ENCODE measurements at places on chromosomes 1 and 21.
A peak's percentile ranks its signal among the peaks of the same experiment; 100 is the strongest.

GRCh38 chr1:230079199-230080024 is 12.4 kb downstream of the GALNT2 start:
- DNase-seq, result no peak

GRCh38 chr1:182968151-182968741 is 15.3 kb upstream of the SHCBP1L start:
- DNase-seq, result no peak

GRCh38 chr21:41008974-41009373 is 159.0 kb upstream of the BACE2 start:
- DNase-seq, result no peak

DNA sequence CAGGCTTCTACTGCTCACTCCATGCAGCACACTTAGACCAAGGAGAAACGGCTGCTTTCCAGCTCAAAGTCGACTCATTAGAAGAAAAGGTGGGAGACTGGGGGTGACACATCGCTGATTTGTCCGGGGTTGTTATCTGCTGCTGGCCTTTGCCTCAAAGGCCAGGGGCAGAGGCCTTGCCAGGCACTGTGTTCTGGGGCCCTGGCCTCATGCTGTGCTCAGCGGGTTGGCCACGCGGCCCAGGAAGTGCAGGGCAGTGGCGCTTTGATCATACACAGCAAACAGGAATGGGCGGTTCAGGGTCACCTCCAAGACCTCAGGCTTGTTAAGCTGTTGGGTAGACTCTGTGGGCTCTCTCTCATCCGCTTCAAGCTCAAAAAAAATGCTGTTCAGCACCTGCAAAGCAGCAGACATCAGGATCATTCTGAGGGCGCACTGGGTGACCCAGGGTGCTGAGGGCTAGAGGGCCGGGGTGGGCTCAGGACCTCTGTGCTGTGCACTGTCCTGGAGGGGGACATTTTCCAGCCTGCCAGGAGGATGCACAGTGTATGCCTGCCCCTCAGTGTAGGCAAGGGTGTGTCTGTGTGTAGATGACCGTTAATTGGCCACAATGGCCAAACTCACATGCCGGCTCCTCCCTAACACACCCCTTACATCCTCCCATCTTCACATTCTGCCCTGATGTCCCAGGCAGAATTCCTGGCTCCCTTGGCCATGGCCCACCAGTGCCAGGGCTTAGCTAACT is 10.8 kb downstream of the AGT start:
- DNase-seq, result no peak

DNA sequence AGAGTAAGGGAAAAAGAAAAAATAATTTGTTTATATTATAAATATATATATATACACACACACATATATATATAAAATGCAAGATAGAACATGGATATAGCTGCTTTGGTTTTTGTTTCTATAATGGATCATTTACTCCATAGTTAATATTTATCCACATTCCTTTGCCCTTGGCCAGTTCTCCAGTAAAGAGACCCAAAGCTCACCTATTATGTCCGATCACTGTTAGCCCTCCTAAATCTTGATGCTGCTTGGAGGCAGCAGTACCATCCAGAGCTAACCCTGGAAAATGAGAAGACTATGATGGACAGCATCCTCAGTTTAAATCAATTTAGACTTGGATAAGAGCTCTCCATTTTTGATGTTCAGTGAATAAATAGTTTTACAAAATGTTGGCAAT is 407.7 kb downstream of the PLPP3 start:
- no peak for DNase-seq

GRCh38 chr1:220926146-220926545 is 46.9 kb downstream of the HLX start:
- no peak for DNase-seq

- DNase-seq, result no peak
Observed at GRCh38 chr1:67610450-67610849, 74.6 kb upstream of the GADD45A start.

- no peak for DNase-seq
Observed at GRCh38 chr1:241022366-241022765, 334.6 kb downstream of the RGS7 start.

DNA sequence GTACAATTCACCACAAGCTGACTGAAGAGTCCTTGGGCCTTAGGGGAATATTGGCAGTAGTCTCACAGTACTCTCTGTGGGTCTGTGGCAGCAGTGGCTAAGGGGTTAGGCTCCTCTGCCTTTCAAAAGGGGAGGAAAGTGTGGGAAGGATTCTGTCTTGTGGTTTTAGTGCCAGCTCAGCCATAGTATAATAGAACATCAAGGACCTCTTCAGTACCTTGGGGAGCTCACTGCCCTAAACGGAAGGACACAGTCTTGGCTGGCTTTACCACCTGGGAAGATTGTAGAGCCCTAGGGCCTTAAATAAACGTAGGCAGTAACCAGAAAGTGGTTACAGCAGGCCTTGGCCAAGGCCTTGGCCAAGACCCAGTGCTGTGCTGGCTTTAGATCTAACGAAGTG is 265.7 kb downstream of the COL11A1 start:
- DNase-seq, result no peak

GRCh38 chr1:163196449-163196787 is 6.3 kb downstream of the RGS5 start:
- no peak for DNase-seq

DNA sequence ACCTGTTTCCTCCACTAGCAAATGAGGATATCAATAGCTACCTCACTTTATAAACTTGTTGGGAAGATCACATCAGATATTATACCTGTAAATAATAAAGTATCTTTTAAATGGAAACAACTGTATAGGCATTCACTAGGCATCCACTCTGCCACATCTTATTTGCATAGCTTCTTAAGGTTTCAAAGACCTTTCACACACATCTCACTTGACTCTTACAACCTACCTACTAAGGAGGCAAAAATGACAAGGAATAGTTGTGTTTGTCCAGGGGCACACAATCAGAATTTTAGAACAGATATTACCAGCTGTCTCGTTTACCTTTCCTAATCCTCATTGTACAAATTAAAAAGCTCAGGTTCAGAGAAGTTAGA is 51.5 kb downstream of the VANGL2 start:
- no peak for DNase-seq

DNA sequence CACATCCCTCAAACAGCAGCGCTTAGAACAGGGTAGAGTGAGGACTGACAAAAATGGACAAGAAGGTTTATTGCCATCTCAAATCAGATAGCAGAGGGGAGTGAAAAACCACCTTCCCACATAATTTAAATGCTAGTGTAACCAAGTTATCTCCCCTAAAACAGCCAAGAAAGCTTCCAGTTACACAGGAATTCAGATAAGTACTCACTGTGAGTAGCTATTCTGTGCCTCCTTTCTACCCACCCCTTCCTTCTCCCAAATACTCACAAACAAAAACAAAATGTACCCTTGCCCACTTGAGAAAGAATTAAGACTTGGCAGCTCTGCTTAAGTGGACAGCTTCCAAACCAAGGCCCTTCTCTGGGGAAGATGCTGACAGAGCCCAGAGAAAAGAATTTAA is 9.1 kb downstream of the OTUD7B start:
- no peak for DNase-seq

DNA sequence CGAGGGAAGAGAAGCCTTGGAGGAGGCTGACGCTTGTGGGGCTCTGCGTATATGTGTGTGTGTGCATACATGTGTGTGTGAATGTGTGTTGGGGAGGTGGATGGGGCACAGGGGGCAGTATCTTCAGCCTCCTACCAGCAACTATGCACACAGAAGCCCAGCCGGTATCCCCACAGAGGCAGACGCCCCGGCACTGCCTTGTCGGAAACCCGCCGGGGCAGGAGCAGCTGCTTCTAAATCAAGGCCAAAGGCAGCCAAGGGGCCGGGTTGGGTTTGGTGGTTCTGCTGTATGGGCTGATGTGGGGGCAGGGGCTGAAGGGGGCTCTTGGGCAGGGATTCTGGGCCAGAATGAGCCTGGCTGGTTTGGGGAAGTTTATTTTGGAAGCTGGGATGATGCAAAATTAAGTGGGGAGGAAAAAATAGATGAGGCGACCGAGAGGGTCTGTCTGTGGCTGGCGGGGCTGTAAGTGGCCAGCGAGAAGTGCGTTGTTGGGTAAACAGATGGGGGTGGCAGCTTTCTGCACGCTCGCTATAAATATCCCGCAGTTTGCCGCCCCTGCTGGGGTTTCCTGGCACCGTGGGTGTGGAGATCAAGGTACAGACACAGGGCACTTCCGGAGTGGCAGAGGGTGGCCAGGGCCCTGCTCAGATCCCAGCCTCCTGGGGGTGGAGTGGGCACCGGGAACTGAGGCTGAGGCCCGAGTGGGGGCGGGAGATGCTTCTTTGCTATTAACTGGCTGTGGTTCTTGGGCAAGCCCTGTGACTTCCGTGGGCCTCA is 11.0 kb upstream of the WNT4 start:
- no peak for DNase-seq

GRCh38 chr1:70038025-70038424 is 167.4 kb downstream of the LRRC40 start:
- DNase-seq, result no peak

GRCh38 chr21:37878946-37879660 is 37.2 kb downstream of the KCNJ6 start:
- no peak for DNase-seq

DNA sequence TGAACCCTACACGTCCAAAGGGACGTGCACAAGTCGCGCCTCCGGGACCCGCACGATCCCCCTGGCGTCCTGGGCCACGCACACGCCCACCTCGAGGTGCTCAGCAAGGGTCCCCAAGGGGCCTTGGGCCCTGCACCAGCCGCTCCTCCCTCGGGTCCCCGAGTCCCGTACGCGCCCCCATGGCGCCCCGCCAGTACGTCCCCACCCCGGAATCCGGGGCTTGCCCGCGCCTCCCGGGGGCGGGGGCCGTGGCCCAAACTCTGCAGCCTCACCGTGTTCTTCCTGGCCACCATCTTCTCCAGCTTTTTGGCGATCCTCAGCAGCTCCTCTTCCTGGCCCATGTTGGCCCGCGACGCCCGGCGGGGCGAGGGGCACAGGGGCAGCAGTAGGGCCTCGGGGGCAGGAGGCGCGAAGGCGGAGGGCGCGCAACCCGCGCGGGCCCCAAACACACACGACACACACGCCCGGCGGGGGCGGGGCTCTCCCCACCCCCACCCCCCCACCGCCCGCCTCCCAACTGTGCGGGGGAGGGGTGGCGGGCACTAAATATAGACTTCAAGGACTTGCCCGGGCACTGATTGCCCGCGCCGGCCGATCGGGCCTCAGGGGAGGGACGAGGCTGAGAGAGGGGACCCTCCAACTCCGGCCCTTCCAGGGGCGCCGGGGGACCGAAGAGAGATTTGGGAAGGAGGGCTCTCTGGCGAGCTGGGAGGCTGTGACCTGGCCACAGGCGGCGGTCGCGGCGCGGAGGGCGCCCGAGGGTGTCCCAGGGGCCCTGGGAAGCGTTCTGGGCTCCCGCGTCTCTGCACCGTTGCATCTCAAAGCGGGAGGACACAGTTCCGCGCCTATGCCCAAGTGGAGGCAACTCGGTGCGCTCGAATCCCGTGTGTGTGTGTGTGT is at the start of gene TCEA3:
TCEA3 (minus strand) TSS at position 456 of the 900 bp plus-strand sequence; CDS start at position 341, 115 bp downstream.
- DNase-seq, result no peak

DNA sequence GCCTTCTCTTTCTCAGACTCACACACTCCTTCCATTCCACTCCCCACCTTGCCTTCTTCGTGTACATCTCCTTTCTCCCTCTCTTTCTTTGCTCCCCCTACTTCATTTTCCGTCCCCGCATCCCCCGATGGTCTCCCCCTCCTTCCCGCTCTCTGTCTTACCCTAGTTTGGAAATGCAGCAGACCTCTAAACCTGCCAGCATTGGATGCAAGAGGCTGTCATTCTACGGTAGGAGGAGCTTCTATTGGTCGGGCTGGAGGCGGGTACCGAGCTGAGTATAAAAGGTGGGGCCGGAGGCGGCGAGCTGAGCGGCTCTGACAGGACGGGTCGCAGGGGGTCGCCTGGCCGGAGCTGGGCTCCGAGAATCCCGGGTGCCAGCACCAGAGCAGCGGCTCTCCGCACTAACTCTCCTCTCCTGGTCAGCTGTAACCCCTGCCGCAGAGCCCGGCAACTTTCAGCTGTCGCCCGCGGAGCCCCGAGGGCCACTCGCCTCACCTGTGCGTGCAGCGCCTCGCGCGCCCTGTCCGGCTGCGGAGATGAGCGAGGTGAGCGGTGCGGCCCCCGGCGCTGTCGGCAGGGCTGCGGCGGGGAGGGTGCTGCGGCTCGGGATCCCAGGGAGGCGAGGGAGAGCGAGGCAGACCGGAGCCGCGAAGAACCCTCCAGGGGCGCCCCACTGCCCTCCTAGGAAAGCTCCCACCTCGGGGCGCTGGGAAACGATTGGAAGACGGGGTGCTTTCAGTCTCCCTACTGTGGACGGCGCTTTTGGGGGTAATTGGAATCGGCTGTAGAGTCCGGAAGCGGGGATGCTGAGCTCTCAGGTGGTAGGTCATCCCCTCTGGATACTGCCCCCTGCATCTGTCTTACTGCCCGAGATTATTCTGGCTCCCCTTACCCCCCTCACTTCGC is at the start of gene PCP4L1:
PCP4L1 (plus strand) TSS at position 307 of the 906 bp plus-strand sequence; CDS start at position 537, 230 bp downstream.
- DNase-seq, result peak; percentile 38

DNA sequence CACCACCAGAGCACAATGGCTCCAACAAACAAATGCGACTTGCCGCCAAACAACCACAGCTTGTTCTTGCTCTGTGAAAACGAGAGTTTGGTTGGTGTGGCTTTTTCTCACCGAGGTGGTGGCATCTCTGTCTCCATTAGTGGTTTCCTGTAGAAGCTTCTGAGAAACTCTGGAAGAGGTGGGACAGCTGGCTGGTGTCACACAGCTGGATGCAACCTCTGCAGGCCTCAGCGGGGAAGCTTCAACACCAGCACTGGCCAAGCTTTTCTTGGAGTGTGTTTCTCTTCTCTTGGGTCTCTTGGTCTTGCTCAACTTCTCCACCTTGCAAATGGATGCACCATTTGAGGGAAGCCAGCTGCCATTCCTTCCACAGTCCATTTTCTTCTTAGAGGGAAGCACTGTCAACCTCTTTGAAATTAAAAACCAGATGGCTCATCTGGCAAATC is 124.8 kb downstream of the KCNN3 start:
- no peak for DNase-seq

DNA sequence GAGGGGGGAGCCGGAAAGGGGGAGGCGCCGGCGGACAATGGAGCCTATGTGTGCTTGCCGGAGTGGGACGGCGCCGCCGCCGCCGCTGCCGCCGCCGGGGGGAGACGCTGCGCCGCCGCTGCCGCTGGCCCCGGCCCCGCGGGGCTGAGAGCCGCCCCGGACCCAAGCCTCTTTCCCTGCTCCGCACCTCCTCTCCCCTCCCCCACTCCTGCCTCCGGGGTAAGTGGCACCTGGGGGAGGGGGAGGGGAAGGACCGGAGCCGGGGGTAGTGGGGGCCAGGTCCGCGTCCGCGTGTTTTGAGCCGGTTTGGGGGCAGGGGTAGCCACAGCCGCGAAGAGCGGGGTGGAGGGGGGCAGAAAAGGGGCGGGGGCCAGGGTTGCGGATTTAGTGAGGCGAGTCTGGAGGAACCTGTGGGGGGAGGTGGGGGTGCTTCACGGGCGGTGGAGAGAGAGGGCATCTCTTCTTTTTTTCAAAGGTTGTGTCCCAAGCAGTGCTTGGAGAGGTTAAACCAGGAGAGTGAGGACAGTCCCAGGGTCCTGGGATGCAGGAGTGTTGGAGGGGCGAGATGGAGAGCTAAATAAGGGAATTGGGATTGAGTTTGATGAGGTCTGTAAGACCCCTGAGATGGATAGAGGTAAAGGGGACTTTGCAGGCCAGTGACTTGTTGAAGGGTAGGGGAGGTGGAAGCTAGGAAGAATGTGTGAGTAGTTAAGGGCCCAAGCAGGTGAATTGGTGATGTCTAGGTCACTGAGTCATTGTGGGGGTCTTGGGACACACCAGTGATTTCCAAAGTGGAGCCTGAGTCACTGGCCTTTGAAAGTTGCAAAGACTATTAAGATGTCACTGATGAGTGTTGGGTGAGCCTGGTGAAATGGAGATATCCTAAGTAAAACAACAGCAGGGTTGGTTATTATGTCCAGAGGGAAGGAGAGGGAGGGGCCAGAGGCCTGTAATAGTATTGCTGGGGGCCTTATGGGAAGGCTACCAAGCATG is 59.1 kb downstream of the BCL9 start:
- no peak for DNase-seq

GRCh38 chr1:161747801-161748200 is 1.8 kb upstream of the DUSP12 start:
- no peak for DNase-seq
